ENCODE measurements at places on chromosomes 3 and 15.

GRCh38 chr3:66397745-66398144, 103.1 kb downstream of the LRIG1 start:
- no peak for DNase-seq

DNA sequence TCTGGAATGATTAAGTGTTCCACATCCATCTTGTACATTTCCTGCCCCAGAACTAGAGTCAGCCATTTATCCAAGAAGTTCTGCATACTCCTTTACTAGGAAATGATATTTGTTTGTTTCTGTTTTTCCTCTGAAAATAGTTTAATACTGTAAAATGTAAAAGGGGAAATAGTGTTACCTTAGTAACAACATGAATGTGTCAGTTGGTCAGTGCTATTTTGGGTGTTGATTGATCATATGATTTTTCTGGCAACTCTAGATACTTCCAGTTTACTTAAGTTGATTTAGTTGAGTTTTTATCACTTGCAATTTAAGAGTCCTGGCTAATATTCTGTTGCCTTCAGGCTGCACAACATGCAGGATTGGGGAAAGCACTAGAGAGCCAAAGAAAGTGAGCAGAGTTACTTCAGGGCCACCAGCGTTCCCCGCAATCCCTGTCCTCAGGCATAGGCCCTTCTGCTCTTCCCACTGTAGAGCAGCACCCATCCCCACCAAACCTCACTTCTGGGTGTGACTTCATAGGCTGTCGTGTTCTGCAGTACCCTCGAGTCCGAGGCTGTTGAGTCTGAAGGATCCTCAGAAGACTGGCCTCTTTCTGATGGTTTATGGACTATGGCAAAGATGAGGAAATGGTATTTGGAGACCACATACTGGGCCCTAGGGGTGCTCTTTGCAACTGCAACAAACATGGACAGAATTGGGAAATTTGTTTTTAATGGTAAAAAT, 69.0 kb downstream of the CHD2 start:
- DNase-seq, result no peak

DNA sequence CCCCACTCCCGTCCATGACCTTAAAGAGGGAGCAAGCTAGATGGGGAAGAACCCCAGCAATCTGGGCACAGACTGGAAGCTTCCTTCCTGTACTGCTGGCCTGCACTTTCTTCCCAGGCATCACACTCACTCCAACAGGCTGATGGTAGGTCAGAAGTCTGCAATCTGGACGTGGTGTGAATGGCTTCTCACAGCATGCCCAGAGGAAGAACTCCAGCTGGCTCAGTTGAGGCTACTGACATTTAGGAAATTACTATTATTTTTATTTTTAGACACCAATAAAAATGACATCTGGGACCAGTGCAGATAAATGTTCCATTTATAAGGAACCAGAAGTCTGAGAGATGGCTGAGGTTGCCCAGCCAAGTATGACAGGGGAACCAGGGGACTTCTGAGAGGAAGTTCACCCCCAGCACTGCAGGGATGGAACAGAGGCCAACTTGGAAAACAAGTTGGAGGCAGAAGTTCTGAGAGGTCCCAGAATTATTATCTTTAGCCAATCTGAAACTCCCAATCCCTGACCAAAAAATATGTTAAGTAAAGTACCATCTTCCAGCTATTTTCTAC, 163.8 kb upstream of the CTNNB1 start:
- no peak for DNase-seq

GRCh38 chr3:10759495-10759894, 56.5 kb upstream of the SLC6A11 start:
- DNase-seq, result no peak

DNA sequence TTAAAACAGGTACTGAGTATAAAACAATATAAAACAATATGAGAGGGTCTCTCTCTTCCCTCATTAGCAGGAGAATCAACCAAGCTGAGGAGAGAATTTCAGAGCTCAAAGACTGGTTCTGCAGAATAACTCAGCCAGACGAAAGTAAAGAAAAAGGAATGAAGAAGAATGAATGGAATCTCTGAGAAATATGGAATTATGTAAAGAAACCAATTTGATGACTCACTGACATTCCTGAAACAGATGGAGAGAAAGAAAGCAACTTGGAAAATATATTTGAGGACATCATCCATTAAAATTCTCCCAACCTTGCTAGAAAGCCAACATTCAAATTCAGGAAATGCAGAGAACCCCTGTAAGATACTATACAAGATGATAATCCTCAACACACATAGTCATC, 630.9 kb downstream of the PYDC2 start:
- no peak for DNase-seq

DNA sequence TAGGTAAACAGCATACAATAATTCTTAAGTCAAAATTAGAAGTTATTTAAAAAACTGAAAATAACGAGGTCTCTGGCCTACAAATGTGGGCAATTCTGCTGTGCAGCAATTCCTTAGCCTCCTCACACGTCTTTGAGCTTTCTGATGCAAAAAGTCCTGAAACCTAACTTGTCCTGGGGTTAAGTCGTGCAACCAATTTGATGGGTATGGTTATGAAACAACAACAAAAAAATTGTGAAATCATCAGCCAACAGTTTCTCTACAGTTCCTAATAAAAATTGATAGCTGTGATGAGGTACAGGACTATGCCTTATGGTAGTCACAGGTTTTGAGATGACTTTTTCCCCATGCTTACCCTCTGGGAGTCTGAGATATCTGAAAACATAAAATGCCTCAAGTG, 6.5 kb upstream of the GLB1 start:
- DNase-seq, result no peak
